ENCODE measurements at places on chromosomes 3 and 15. TPM values are rescaled to one million over a fixed set of nuclear protein-coding genes. Genes with fewer than 3 reads are reported as not detected.

GRCh38 chr15:63195569-63196015 lies 6.2 kb downstream of the RAB8B start:
- no peak for DNase-seq

DNA sequence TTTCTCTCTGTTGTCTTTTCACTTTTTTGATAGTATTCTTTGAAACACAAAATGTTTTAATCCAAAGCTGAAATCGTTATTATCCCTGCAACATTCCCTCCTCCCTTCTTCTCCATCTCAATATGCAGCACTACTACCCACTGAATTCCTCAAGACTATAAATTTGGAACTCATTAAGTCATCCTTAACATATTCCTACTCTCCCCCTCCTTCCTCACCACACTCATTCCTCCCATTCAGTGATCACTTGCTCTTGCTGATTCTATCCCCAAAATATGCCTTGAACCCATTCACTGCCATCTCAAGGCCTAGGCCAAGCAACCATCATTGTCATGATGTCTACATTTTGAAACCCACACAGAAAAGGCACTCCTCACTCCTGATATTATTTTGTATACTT lies 2.4 kb upstream of the PIK3R4 start:
- DNase-seq = no peak

- DNase-seq = no peak
Observed at GRCh38 chr15:35669021-35669420, 123.1 kb upstream of the DPH6 start.

- DNase-seq = peak; percentile 75
Observed at GRCh38 chr3:20225769-20226168, 39.8 kb upstream of the SGO1 start.

DNA sequence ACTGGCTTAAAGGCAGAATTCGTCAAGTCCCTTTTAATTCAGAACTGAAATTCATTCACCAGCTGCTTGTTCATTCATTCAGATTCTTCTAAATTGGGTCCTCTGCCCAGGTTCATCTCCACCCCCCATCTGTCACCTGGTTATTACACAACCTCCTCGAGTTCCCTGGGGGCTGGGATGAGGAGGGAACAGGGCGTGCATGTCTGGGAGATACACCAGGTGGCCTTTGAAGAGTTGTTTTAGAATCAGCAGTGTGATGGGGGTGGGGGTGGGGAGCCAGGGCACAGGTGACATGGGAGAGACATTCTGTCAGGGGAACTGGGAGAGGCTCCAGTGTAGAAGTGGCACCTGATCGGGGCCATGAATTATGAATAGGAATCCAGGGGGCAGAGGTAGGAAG lies 8.2 kb downstream of the SNX33 start:
- no peak for DNase-seq

DNA sequence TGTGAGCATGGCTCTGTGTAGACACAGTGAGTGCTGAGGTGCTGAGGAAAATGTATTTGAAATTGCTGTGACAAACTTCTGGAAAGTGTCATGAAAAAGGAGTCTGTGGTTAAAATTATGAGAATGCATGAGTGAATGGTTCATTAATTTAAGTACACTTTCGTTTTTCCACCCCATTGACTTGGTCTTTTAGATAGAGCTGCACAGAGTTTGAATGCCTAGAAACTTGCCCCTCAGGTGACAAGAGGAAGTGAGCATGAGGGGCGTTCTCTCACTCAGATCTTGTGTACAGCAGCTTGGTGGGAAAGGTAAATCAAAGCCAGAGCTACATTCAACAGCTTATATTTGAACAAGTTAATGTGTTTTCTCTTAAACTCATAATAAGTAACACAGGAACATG lies 296.8 kb downstream of the WDR72 start:
- DNase-seq = no peak

DNA sequence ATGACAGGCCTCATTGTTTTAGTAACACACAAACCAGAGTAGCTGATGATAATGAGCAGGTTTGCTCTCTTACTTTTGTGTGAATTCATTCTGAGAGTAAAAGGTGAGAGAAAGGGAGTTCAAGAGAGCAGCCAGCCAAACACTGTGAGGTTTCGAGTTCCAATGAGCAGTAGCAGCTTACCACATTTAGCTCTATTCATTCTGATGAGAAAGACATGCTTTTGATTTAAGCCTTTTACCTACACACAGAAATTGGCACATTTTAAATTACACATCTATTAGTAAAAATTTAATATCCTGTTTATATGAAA lies 28.0 kb downstream of the GLDN start:
- no peak for DNase-seq

CHL1 gene
- total RNA-seq = 0.49 TPM

TICRR gene
- total RNA-seq = 19.6 TPM

PLSCR2 gene
- total RNA-seq = not detected

GP5 gene
- total RNA-seq = 0.03 TPM

All from neural progenitor cell (in vitro differentiated cells).